Activated naive CD8-positive, alpha-beta T cell treated with anti-CD3 and anti-CD28 coated beads, Interleukin-2, amount 50 U/mL, for 24 hours (primary cell): ENCODE measurements at places on chromosomes 12 and 14.

DNA sequence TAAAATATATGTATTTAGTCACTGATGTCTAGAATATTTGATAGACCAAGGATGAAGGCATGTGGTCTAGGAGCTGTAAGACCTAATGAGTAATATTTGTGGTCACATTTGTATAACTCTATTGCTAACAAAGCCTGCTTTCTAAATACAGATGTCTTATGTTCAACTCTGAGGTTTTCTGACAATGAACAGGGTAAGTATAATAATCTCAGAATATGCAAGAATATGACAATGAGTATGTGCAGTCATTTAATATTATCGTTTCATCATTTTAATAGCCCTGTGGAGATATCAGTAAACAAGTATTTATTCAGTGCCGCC lies 389.6 kb downstream of the LRIG3 start:
- DNase-seq, result no peak

- no peak for DNase-seq
These were observed 221.5 kb upstream of the NUDT4 start for GRCh38 chr12:93156086-93156716.

GRCh38 chr12:82596483-82596882 lies 90.2 kb upstream of the TMTC2 start:
- no peak for DNase-seq

DNA sequence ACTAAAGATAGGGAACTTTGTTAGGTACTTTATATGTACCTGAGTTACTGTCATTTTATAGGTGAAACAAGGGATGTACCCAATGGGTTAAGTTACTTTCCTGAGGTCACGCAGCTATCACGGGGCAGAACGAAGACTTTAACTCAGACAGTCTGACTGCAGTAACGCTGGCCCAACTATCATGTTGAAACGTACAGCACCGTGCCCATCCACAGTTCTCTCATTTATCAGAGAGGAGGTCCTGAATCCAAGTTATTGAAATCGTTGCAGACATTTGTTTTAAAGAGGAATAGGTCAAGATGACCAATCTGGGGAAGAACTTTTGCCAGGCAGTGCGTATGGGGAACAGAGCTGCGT lies 587 bp upstream of the C12orf75 start:
- no peak for DNase-seq

DNA sequence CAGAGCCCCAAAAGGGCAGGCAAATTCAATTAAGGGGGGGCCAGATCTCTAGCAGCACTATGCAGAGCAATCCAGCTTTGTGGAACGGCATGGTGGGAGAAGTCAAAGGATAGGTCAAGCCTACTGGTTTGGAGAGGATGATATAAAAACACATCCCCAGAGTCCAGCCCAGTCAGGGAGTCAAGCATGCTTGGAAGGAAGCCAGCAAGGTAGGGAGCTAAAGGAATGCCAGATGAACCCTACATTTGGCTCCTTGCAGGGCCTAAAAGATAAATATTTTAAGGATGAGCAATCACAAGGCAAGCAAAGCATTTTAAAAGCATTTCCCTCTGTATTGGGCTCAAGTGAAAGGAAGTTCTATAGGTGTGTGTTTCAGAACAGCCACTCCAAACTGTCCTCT lies 21.4 kb downstream of the KCTD10 start:
- DNase-seq, result no peak

- no peak for DNase-seq
These were observed 50.2 kb downstream of the ZFYVE26 start for GRCh38 chr14:67766035-67766680.

- DNase-seq, result no peak
These were observed 20.8 kb downstream of the FAM222A start for GRCh38 chr12:109734219-109735000.

- DNase-seq, result peak; percentile 2
These were observed 39.8 kb downstream of the GRIN2B start for GRCh38 chr12:13941258-13942249.

DNA sequence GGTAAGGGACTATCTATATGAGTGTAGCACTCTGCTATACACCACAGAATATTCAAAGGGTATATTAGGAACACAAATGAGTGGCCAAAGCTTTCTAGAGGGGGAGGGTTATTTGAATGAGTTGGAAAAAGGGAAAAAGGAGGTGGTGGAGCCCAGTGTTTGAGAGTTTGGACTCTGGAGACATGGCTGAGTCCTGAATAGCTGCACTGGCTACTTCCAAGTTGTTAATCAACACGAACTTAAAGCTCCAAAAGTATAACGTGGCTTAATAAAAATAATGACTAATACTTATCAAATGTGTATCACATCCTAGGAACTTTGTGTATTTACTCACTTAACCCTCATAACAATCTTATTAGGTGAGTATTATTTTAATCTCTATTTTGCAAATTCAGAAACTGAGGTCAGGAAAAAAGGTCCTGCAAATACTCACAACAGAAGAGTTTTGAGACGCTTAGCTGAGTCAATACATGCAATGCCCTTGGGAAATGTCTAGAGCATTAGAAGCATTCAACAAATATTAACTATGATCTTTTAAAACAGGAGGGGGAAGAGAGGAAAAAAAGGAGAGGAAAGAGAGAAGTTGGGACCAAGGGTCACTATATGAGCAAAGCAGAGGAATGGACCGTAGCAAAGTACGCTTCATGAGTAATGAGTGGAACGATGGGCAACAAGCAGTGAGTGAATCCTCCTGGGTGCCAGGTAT lies 189.5 kb upstream of the HMGA2 start:
- no peak for DNase-seq

GRCh38 chr12:128021561-128021960 lies 245.4 kb upstream of the TMEM132C start:
- DNase-seq, result no peak

GRCh38 chr12:52080403-52081251 lies 1.1 kb downstream of the SMIM41 start:
- no peak for DNase-seq

GRCh38 chr12:89927226-89927698 lies 218.6 kb upstream of the ATP2B1 start:
- no peak for DNase-seq

GRCh38 chr14:63192085-63192484 lies 12.2 kb upstream of the RHOJ start:
- no peak for DNase-seq

DNA sequence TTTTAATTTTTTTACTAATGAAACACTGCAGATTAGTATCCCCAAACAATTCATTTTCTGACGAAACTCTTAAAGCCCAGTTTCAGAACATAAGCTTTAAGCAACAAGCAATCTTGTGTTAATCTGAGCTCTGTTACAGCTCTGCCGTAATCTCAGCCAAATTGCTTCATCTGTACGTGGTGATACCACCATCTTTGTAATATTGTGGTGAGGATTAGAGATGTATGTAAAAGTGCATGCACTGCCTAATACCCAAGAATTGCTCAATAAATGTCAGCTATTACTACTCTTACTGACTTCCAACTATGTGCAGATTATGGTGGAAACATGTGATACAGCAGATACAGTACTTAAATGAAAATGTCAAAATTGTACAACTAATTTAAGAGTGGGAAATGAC lies 1.8 kb downstream of the AKAP5 start:
- no peak for DNase-seq

- no peak for DNase-seq
These were observed 108.1 kb upstream of the DIO3 start for GRCh38 chr14:101453225-101453624.

DNA sequence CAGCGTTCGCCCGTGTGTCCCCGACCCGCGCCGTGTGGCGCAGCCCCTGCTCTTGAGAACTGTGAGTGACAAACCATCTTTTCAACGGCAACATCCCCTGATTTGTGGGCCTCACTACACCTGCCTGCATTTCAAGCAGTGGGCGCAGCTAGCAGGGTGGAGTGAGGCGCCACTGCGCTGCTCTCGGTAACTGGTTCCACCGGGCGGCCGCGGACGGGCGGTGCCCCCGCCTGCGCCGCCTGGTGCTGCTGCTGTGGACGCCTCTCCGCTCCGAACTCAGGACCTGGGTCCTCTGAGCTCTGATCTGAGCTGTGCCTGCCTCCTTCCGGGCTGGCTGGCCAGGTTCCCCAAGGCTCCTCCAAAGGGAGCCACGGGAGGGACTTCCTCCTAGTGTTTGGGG lies 5.9 kb upstream of the DEGS2 start:
- DNase-seq, result no peak

DNA sequence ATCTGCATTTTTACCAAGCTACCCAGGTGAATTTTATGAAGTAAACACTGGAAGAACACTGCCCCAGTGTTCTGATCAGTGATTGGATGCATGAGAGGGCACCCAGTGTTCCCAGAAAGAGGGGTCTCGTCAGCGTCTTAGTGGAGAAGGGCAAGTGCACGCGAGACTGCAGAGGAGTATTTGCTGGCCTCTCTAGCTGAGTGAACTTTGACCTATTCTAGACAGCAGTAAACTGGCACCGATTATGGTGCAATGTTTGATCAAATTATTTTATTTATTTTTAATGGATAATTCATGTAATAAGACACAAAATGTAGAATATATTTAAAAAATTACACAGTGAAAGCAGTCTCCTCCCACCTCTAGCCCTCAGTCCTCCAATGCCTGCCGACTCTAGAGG lies 5.3 kb upstream of the GALNT8 start:
- DNase-seq, result no peak

DNA sequence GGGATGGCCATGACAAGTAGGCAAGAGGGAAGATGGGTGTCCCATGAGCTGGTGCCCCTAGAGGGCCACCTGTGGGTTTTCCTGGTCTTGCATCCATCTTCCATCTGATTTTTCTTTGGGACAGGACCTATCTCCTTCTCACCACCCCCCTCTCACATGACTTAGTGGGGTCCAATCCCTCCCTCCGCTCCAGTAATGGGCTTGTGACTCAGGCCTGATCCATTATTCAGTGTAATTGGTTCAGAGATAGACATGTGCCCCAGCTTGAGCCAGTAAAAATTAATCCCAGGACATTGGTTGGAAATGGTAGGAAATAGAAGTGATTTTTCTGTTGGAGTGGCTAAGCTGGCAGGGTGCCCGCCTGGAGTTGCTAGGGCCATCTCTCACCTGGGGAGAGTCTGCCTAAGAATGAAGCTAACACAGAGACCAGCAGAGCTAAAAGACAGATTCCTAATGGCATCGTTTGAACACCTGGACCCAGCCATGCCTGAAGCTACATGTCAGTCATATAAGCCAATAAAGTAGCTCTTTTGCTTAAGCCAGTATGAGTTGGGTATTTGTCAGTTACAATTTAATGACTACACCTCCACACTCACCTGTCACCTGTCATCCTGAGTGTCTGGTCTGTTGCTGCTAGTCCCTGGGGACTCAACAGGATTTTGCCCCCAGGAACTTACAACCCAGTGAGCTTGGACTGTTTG lies 14.7 kb downstream of the RASAL1 start:
- no peak for DNase-seq
